ENCODE measurements at places on chromosomes 1 and 21. TPM values are rescaled to one million over a fixed set of nuclear protein-coding genes. Genes with fewer than 3 reads are reported as not detected.

LIN9 gene
- 3.9 TPM for total RNA-seq

ALG14 gene
- total RNA-seq, result 2.0 TPM

UBL4B gene
- total RNA-seq, result not detected

ZSCAN20 gene
- total RNA-seq, result 11.1 TPM

TNFSF4 gene
- total RNA-seq, result 19.7 TPM

OLIG2 gene
- not detected for total RNA-seq

PLA2G2A gene
- not detected for total RNA-seq

TRNP1 gene
- total RNA-seq, result 68.6 TPM

FABP3 gene
- total RNA-seq, result 5.6 TPM

ZFYVE9 gene
- total RNA-seq, result 28.7 TPM

Measured in IMR-90 (cell line).